Nephron progenitor cell (in vitro differentiated cells): ENCODE measurements at places on chromosomes 11 and 22.

- peak; percentile 50 for DNase-seq
Observed at GRCh38 chr11:104254347-104254746, 90.4 kb upstream of the PDGFD start.

- no peak for DNase-seq
Observed at GRCh38 chr11:35043936-35044335, 95.0 kb upstream of the CD44 start.

- DNase-seq, result no peak
Observed at GRCh38 chr11:73957654-73958361, 7.0 kb downstream of the DNAJB13 start.

DNA sequence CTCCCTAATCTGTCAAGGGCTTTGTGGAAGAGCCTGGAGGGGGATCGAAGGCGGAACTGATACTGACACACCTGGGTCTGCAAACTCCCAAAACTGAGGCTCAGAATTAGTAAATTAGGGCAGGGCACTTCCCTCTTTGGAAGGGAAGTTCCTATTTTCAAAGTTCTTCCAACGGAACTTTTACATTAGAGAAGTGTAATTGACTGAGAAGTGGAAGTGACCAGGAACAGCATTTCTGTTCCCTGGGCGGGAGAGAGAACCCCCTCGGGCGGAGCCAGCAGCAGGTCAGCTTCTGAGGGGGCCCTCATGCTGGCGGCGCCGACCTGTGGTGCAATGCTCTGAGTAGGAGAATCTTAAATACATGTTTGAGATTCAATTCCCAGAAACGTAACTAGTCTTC lies 1.1 kb upstream of the CBL start:
- DNase-seq, result no peak

DNA sequence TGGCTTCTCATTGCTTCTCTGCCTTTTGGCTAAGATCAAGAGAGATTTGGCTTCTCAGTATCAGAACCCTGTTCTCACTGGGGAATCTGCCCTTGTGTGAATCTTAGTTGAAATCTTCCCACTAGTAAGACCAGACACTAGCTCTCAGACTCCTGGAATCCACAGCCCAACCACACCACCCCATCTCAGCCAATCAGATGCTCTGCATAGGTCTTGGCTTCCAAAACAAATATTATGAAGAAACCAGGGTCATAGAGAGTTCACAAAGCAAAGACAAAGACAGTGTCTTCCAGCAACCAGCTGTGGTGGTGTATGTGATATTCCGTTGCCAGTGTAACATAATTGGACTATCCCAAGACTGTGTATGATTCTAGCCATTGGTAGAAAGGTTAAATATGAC lies 5.4 kb downstream of the OR8B12 start:
- no peak for DNase-seq

- no peak for DNase-seq
Observed at GRCh38 chr11:32232516-32232915, 141.6 kb downstream of the RCN1 start.

DNA sequence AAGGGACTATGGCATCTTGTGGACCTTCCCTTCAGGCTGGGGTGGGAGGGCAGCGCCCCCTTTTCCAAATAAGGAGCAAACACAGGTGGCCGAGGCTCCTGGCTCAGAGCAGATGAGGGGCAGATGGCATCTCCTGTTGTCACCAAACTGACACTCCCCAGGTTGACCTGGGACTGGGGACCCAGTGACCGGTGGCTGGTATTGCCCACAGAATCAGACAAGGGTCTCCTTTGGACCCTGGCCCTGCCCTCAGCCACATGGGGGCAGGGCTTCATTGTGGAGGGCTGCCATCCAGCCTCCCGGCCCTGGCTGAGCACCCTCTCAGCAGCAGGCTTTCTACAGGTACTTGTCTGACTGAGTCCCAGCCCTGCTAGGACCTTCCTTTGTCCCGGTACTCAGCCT lies 842 bp upstream of the SIGIRR start:
- no peak for DNase-seq

DNA sequence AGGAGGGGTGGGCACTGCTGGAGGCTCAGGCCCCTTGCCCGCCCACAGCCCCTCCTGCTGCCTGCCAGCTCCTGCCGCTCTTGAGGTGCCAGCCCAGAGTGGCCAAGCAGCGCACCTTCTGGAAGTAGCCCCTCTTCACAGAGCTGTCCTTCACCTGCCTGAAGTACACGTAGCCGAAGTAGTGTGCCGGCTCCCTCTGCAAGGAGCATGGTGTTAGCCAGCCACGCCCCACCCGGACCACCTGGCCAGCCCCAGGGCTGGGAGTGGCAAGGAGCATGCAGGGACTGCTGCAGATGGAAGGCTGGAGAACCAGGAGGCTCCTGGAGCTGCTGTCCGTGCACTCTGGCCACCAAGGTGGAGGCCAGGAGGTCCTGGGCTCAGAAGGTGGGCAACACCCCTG lies 9.6 kb downstream of the DENND6B start:
- no peak for DNase-seq

- no peak for DNase-seq
Observed at GRCh38 chr22:50535113-50535512, 5.3 kb upstream of the TYMP start.
